ENCODE measurements at places on chromosomes 7 and 10.

DNA sequence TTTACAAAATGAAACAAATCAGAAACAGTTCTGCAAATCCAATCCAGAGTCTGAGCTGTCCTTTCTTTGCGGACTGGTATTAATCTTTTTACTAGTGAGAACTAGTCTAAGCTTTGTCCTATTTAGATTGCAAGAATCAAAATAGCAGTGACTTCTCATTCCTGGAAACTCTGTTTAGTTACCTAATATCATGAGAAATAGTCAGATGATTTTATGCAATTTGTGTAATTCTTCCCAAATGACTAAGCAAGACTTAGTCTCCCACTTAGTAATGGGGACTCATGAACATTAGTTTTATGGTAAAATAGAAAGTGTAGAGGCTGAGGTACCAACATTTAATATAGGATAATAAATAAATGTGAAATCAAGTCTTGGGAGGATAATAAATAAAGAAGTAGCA is 341.3 kb downstream of the DNAJB9 start:
- DNase-seq, result no peak

- no peak for DNase-seq
Observed at GRCh38 chr10:5609952-5610616, 56.3 kb downstream of the ASB13 start.

DNA sequence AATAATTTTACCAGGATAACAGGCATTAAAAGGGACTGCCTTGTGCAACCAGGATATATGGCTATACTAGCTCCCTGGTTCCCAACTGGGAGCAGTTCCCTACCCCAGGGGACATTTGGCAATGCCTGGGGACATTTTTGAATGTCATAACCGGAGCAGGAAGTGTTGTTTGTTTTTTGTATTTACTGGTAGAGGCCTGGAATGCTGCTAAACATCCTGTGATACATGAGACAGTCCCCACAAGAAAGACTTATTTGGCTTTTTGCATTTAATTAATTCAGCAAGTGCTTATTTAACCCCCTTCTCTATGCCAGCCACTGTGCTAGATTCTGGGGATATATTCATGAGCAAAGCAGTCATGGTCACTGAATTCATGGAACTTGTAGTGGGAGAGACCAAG is 181.2 kb downstream of the BBS9 start:
- DNase-seq, result no peak

DNA sequence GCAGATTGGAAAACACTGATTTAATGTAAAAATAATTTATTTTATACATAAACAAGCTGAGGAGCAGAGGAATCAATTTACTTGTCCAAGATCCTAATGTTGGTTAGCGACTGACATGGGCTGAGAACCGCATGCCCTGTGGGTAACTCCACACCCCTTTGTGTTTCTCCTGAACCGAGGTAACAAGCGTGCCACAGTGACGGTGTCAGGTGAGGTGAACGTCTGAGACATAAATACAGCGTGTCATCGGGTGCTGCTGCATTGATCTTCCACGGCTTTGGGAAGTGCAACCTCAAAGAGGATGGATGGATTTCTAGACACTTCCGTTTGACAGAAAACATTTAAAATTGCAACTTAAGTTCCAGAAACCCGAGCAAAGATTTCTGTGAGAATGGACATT is 386.8 kb upstream of the ADARB2 start:
- DNase-seq, result no peak

DNA sequence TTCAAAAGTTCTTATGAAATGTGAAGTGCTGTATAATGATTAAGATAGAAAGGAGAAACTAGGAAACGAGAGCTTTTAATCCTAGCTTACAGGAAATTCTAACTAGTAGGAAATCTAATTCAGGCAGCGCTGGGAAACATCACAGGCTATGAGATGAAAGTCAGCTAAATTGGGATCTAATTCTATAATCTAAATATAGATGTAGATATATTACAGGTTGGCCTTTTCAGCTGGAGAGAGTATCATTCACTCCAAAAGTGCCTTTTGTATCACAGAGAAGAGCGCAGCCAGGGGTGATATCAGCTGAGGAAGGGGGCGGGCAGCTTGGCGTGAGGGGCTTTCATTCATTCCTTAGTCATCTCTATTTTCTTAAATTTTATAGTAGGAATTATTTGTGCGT is 157.0 kb downstream of the CUX1 start:
- no peak for DNase-seq

DNA sequence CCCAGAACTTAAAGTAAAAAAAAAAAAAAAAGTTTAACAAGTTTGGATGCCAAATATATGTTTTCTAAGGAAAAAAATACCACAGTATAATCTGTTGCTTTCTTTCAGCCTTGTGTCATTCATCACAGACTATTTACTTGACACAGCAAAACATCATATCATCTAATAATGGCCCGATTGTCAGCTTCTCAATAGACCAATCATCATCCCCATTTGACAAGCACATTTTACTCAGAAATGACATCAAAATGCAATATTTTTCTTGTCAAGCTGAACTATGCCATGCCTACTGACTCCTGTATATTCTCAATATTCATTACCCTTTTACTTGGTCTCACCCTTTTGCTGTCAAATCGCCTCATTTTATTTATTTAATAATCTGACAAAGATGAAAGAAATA is 249.7 kb downstream of the NRG3 start:
- no peak for DNase-seq

GRCh38 chr10:49367600-49367999 is 28.3 kb downstream of the DRGX start:
- DNase-seq, result no peak

GRCh38 chr10:71575451-71575850 is 144.1 kb downstream of the C10orf105 start:
- no peak for DNase-seq

DNA sequence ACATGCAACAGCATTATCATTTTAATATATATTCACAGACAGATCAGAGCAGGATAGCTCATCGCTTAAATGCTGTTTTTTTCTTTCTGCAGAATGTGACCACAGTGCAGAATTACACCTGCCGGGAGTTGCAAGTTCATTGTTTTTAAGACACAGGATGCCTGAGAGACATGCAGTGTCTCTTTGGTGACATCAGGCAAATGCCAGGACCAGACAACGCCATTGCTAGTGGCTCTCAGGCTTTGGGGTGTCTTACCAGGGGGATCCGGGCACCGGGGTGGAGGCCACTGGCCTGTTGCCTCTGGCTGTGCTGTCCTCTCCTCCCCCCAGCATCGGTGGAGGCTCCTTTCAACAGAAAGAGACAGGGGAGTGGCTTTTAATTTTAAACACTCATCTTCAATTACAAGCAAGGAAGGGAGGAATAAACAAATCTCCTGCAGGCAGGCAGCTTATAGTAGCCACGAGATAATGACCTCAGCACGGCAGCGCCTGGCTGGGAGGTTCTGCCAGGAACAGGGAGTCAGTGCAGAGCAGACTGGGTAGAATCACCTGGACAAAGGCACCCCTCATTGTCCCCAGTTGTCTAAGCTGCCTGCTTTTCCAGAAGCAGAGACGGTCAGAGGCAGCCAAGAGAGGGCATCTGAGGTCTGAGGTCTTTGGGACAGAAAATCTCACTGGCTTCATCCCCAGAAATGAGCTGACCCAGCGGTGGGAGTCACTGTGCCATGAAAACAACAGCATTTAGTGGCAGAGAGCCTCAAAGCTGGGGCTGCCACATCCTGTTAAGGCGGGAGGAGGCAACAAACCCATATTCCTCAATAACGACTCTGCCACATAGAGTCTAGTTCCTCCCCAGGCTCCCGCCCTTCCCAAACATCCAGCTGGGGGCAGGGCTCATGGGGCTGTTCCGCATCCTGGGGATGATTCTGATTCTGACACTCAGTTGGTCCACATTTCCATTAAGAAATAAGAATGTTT is 148.4 kb downstream of the TCERG1L start:
- no peak for DNase-seq

GRCh38 chr7:101386558-101387231 is 24.0 kb downstream of the COL26A1 start:
- no peak for DNase-seq

- DNase-seq, result peak; percentile 3
Observed at GRCh38 chr10:114547514-114547913, 110.6 kb downstream of the ABLIM1 start.

DNA sequence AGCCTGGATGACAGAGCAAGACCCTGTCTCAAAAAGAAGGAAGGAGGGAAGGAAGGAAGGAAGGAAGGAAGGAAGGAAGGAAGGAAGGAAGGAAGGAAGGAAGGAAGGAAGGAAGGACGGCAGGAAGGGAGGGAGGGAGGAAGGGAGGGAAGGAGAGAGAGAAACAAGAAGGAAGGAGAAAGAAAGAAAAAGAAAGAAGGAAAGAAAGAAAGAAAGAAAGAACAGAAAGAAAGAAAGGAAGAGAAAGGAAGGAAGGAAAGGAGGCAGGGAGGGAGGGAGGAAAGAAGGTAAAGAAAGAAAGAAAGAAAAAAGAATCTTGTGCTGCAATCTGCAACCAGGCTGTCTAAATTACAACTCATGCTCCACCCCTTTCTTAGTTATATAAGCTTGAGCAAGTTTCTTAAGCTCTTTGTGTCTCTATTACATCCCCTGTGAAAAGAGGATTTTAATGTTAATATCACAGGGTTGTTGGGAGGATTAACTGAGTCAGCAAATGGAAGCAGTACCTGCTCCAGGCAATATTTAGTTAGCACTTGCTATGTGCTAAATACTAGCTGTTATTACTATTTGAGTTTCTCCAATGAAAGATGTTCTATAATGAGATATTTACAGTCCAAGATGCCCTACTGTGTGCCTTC is 917.9 kb upstream of the AUTS2 start:
- no peak for DNase-seq

GRCh38 chr7:98086281-98086718 is 20.4 kb upstream of the LMTK2 start:
- DNase-seq, result no peak

DNA sequence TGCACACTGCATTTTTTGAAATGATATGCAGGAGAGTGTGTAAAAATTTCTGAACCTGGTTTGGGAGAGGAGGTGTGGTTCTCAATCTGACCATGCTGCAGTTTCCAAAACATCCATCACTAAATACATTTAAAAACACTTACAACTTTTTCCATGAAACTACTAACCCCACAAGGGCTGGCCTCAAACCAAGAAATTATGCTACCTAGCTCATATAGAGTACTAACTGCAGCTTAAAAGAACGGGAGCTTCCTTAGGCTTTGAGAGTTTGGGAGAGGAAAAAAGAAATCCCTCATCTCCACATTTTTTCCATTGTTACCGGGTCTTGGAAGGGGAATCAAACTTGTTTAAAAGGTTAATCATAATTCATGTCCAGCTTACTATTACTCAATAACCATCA is 214.2 kb downstream of the GLI3 start:
- DNase-seq, result no peak

- DNase-seq, result no peak
Observed at GRCh38 chr10:118873738-118874105, 119.0 kb upstream of the CACUL1 start.

DNA sequence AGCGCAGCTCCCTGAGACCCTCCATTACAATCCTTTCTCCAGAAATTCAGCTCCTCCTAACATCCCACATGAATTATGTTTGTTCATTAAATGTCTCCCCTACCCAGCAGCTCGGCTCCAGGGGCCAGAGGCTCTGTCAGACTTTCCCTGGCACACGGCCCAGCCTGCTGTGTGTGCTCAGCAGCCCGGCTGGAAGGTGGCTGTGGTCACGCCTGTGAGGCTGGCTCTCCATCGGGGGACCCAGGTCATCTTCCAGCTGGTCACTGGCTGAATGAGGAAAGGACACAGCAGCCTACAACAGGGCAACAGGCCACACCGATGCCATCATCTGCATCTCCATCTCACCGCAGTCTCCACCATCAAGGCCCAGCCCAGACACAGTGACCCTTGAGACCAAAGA is 219.8 kb downstream of the MAD1L1 start:
- DNase-seq, result no peak
